ENCODE measurements at places on chromosomes 2 and 18.

DNA sequence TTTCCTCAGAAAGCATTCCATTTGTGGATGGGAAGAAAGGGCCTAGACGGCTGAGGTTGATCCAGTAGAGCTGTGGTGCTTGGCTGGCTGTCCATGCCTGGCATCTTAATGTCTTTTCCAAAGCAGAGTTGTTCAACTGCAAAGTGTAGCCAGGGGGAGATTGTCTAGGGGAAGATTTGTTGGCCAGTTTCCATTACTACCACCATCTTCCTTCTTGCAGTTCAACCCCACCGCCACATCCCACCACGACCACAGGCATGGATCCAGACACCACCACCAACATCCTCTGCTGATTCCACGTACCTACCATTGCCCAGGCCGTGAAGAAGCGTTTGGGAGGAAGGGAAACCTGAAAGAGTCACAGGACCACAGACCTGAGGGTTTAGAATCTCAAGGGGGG lies 50.7 kb upstream of the HAAO start:
- no peak for DNase-seq

DNA sequence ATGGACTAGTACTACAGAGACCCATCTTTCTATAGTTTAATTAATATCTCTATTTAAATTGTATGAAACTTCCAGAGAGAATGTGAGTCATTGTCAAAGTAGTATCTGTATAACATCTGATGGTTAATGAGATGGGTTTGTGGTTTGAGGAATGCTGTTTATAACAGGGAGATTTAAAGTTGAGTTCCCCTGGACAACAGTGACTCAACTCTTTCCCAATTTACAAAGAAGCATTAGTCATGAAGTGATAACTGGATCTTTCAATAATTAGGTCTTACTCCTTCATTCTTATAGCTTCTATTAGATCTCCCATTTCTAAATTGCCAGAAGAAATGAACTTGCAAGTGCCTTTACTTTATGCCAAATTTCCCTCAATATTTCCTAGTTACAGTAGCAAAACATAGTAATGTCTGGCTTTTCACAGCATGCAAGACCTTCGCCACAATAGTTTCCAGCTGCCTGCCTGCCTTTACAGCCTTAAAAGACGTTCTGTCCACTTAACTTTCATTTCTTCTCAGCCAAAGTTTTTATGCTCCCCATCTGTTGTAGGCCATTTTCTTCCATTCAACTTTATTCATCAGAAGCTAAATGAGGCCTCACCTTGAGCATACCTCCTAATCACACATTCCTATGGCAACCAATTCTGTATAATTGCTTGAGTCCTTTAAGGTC lies 47.7 kb upstream of the WDR75 start:
- no peak for DNase-seq

DNA sequence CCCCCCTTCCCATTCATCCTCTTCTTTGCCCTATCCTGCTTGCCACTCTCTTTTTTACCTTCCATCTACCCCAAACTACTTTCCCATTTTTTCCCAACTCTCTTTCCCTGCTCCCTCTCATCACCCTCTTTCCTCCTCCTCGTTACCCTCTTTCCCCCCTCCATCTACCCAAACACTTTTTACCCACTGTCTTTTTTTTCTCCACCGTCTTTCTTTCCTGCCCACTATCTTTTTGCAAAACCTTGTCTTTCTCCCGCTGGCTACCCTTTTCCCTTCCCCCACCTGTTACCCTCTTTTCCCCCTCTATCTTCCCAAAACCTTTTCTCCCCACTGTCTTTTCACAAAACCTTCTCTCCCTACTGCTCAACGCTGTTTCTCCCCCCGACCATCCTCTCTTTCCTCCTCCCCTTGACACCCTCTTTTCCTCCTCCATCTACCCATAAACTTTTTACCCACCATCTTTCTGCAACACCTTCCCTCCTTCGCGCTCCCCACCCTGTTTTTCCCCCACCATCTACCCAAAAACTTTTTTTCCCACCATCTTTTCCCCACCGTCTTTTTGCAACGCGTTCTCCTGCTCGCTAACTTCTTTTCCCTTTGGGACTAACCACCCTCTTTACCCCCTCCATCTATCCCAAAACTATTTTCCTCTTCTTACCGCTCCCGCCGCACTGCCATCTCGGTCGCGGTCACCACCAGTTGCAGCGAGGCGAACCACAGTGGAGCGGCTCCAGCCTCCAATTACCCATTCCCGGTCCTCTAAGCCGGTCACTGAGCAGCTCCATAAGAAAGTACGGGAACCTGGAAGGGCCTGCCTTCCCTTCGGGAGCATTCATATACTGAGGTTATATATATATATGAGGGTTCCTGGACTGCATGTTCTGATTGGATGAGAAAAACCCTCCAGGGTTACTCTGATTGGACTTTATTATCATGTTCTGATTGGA lies 15.0 kb downstream of the CCDC74A start:
- DNase-seq, result no peak

- no peak for DNase-seq
Measured at GRCh38 chr2:234395891-234396420, 100.9 kb downstream of the ARL4C start.

GRCh38 chr18:35635170-35635569 lies 53.6 kb downstream of the GALNT1 start:
- DNase-seq, result peak; percentile 44

GRCh38 chr2:215066124-215066523 lies 72.3 kb downstream of the ABCA12 start:
- no peak for DNase-seq

GRCh38 chr2:17749753-17750438 lies 3.7 kb downstream of the SMC6 start:
- no peak for DNase-seq

DNA sequence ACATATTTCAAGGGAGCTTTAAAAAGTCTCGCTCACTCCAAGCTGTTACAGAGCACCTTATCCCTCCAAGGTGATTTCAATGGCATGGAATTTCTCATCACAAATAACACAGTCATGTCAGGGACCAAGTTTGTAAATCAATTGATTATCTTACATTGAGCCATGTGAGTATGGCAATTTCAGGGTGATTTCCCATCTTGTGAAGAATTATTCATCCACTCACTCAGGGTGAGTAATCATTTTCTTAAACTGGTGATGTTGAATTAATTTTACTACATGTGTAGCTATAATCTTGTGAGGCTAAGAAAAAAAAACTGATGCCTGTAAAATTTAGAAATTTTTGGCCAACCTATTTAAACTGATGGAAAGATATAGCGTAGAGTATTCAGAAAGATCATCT lies 3.3 kb upstream of the ABCA12 start:
- DNase-seq, result no peak

DNA sequence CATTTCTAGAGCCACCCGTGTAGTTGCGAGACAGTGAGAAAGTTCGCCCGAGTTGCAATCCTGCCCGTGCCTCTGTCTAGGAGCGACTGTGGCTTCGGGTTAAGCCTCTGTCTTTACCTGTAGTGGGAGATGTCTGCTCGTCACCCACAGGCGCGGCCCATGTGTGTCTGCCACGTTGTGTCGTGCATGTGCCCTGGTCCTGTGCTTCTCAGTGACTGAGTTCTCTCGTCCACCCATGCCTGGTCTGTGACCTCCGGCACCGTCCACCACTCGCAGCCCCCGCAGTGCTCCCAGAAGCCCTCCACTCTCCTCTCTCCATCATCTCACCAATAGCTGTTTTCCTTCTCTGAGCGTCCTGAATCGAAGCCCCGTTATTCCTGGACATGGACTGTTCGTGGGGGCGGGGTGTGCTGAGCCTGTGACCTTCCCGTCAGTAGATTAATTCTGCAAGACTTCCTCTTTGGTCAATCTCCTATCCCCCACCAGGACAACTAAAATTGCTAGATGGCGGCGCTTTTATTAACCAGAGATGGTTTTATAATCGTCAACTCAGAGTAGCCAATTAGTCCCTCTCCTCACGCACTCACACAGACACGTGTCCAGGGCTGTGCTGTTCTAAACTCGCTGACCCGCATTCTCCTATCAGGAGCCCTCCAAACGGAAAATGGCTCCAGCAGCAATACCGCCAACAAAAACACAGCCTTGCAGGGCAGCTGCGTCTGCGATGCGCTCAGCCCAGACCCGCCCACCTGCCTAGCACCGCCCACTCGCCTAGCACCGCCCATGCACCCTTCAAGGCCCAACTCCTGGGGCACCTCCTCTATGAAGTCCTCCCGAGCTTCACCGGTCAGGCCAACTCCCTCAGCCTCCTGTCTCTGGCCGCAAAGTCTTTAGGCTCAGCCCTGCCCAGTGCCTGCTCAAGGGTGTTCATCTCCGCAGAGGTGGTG lies 119.4 kb downstream of the TWIST2 start:
- DNase-seq, result no peak

- no peak for DNase-seq
Measured at GRCh38 chr2:225310745-225311144, 88.8 kb upstream of the NYAP2 start.

GRCh38 chr2:24993406-24994145 lies 21.8 kb upstream of the DNAJC27 start:
- DNase-seq, result no peak

GRCh38 chr18:35862119-35862640 lies 110.3 kb upstream of the RMP24 start:
- no peak for DNase-seq

DNA sequence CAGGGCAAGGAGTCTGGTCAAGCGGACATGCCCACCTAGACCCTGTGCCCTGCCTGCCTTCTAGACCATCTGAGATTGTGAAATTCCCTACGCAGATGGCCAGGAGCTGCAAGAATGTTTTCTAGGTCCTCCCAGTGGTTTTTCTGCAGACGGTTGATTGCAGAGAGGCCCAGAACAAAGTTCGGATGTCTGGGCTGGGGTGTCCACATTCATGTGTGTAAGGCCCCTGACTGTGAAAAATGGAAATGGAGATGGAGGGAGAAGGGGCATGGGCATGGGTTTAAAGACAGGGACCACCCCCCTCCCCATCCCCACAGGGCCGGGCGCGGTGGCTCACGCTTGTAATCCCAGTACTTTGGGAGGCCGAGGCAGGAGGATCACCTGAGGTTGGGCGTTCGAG lies 11.8 kb downstream of the ARHGAP25 start:
- DNase-seq, result no peak

DNA sequence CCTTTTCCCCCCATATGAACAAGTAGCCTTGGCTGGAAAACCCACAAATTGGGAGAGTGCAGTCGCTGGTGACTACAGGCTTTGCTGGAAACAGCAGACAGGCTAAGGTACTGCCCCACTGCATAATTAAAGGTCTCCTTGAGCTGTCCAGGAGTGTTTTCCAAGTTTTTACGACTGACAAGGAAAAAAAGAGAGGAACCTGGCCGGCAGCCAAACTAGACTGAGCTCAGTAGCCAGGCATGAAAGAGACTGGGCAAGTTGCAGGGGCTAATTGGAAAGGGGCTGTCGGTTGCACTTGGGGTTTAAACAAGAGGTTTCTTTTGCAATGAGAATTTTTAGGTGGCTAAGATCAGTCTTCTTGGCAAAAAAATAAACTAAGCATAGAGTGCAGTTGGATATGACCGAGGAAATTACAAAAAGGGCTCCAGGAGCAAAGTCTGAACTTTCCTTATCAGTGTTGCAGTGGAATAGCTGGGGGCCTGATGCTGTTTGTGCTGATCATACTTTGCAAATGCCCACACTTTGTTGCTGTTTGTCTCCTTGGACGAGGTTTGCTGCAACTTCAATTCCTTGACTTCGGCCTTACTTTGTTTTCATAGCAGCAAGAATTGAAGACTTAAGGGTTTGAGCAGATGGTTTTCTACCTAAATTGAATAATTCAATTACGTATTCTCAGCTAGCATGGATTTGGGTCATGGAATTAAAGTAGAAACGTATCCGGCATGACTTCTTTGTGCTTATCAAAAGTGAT lies 2.1 kb downstream of the GULP1 start:
- no peak for DNase-seq

GRCh38 chr2:178233428-178233827 lies 39.1 kb downstream of the OSBPL6 start:
- no peak for DNase-seq

DNA sequence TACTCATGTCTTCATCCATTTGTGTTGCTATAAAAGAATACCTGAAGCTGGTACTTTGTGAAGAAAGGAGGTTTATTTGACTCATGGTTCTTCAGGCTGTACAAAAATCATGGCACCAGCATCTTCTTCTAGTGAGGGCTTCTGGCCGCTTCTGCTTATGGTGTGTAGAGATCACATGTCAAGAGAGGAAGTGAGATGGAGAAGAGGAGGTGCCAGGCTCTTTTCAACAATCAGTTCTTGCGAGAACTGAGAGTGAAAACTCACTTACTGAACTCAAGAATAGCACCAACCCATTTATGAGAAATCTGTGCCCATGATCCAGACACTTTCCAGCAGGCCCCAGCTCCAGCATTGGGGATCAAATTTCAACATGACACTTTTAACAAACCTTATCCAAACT lies 30.0 kb upstream of the BARD1 start:
- no peak for DNase-seq

DNA sequence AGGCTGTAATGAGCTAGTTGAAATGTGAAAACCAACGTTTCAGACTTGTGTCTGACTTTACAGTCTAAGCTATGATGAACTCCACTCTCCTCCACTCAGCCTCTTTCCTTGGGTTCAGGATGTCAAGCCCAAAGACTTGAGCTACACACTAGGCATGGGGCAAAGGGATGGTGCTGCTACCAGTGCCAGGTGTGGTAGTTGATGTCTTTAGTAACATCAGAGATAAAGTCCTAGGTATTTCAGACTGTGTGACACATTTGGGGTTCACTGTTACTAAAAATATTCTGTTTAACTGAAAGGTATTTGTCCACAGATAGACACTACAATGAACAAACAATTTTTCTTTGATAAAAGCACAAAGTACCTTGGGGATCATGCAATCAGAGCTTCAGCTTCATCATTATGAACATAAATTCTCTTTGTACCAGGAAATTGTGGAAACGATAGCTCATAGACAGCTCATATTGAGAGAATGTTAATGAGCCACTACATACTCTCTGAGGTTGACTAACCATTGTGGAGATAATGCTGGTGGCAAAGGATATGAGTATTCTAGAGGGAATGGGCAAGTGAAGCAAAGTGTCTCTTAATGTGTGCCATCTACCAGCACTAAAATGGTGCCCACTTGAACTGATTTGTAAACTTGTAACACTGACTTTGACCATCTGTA lies 253.7 kb upstream of the THUMPD2 start:
- no peak for DNase-seq

GRCh38 chr2:240287496-240288086 lies 147.1 kb upstream of the OTOS start:
- DNase-seq, result no peak

DNA sequence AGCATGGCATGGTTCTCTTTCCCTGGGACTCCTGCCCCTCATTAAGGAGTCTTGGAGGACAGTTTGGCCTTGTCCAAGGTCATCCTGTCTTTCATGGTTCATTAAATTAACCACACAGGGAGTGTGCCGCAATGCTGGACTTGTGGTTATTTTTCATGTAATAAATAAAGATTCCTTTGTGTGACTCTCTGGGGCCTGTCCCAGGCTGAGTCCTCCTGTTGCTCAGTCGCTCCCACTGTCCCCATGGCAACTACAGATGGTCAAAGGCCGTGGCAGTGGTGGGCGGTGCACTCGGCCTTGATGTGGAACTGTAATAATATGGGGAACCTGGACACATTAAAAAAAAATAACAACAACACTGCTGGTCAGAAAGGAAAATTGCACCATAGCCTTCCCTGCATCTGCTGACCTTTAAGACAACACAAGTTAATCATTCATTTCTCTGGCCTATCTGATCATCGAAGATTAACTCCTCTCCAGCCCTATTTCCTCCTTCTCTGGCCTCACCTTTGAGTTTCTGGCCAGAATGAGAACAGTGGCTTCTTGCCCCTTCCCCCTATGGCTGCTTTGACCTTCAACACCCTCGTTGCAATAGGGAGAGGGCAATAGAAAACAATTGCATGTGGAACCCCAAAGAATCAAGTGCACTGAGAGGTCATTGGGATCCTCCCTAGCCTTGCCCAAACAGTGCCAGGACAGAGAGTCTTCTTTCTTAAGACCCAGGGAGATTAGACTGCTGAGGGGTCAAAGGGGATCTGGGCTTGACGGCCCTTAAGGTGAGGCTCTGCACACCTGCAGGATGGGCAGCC lies 44.7 kb downstream of the PSD4 start:
- no peak for DNase-seq

Measured in glomerular endothelial cell (primary cell).